HFFc6 (cell line): ENCODE measurements at places on chromosomes 4 and X. TPM values are rescaled to one million over a fixed set of nuclear protein-coding genes. Genes with fewer than 3 reads are reported as not detected.

XAGE1B gene
- total RNA-seq: not detected in 3 replicates

GRCh38 chr4:147567276-147567675, 49.9 kb upstream of the TMEM184C start:
- no peak for DNase-seq

GRCh38 chrX:50988649-50989048, 78.1 kb downstream of the BMP15 start:
- DNase-seq: peak; percentile 3

- peak; percentile 66 for DNase-seq
Measured at GRCh38 chr4:1201851-1202525, 29.6 kb upstream of the SPON2 start.

GRCh38 chrX:30533266-30533665, 44.3 kb downstream of the TASL start:
- DNase-seq: peak; percentile 5

GRCh38 chr4:6781561-6781960, 966 bp upstream of the KIAA0232 start:
- DNase-seq: no peak

DNA sequence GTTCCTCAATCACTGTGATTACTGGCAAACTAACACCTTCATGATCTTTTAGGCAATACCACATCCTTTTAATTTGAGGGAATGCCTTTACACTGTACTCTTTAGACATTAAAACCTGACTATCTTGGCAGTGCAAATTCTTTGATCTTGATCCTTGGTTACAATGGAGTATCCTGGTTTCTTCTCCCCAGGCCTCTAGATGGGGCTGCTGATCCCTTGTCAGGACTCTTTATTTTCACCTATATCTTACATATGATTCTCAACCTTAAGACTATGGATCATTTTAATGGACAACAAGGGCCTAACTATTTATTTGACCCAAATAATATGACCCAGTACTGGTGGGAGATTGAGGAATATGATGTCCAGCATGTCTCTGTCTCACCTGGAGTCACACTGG, 1005.5 kb upstream of the INTU start:
- peak; percentile 23 for DNase-seq

- no peak for DNase-seq
Measured at GRCh38 chrX:1609311-1609710, 5.5 kb upstream of the ASMT start.

DNA sequence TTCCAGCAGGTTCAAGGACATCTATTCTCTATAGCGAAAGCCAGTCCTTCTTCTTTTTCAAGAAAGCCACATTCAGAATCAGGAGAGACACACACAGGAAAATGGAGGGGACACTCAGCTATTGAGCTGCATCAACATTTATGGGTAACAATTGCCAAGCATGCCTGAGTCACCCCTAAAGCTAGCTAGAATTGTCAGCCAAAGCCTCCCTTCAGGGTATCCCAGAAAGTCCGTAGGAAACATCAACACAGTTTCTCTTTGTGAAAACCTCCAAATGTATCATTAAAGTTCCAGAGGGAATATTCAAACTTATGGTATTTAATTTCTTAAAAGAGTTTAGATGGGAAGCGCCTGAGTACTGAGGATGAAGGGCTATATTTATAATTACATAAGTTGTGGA, 331.1 kb upstream of the SLC7A11 start:
- DNase-seq: peak; percentile 4

PACRGL gene
- total RNA-seq: 9.4 to 10.7 TPM (median 10.3 TPM) in 3 replicates

TSPAN7 gene
- total RNA-seq: not detected in 3 replicates

DNA sequence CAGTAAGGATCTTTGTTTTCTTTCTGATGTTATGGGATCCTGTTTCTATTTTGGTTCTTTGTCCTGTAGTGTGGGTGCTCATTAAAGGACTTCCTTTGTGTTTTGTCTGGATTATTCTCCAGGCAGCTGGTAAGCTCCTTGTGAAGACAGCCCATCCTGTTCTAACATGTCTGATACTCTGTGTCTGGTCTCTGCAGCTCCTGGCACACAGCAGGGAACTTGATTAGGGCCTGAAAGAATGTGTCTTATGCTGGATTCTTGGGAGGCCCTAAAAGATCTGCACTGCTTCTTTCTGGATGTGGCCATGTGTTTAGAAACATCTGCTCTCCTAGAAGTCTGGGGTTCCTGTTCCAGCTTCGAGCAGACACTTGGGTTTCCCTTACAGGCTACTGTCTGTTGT, 38.1 kb upstream of the ATXN3L start:
- DNase-seq: peak; percentile 1

NALF2 gene
- total RNA-seq: not detected in 3 replicates

DNA sequence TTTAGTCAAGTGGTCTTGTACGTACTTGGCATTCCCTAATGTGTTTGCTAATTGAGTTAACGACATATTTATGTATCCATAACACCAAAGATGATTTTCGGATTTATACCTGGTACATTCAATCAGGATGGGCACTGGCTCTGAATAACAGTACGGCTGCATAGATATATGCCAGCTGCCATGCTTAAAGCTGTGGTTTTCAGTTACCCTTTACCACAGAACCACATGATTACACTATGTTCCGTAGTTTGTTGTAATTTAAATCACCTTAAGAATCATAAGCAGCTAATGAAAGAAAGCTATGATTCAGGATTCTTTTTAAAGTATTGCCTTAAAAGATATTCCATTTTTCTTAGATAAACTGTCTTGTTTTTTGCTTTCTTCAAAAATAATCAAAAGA, 53.6 kb downstream of the FIP1L1 start:
- no peak for DNase-seq

KLB gene
- total RNA-seq: not detected in 2 replicates

SYNPO2 gene
- 11.2 to 36.7 TPM (median 28.4 TPM) in 3 replicates for total RNA-seq

SLC9B2 gene
- 15.4 and 17.0 TPM in 2 replicates for total RNA-seq

DNA sequence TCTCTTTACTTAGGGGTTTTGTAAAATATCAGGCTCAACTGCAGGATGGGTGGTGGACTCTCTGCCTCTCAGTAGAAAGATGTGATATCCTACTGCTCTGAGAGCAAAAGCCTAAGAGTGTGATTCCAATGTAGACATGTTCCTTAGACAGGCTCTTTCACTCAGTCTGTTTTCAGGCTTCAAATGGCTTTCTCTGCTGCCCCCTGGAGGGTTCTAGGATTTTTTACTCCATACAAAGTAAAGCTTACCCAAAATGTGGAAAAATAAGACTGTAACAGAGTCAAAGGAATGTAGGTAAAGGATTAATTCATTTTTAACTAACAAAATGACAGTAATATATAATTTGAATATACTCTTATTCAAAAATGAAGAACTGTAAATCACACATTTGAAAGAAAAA, 32.1 kb downstream of the ZGRF1 start:
- DNase-seq: peak; percentile 58

GRCh38 chr4:1604706-1605205, 79.4 kb downstream of the FAM53A start:
- DNase-seq: no peak

UBL4A gene
- 26.3 to 32.0 TPM (median 31.6 TPM) in 3 replicates for total RNA-seq

- DNase-seq: no peak
Measured at GRCh38 chrX:71910986-71911730, 513 bp downstream of the NHSL2 start.

DNA sequence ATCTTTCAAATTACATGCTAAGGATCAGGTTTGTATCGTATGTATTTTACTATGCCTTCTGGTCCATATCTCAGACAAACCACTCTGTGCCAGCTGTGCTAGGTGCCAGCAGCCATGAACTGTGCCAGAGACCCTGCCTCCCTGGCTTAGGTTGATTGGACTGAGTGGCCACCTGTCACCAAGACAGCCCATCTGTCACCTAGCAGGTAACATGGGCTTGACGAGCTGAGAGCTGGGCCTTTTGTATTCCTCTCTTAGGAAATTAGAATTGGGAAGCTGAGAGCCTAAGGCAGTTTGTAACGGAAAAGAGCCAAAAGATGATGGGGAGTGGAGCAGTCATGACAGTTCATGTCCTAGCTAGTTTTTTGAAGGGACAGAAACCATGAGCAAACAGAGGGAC, 42.5 kb downstream of the TMEM164 start:
- no peak for DNase-seq

SCML2 gene
- 0.97 to 2.3 TPM (median 1.9 TPM) in 3 replicates for total RNA-seq
